HCT116 (cell line): ENCODE measurements at places on chromosomes 5 and 9. TPM values are rescaled to one million over a fixed set of nuclear protein-coding genes. Genes with fewer than 3 reads are reported as not detected.

DNA sequence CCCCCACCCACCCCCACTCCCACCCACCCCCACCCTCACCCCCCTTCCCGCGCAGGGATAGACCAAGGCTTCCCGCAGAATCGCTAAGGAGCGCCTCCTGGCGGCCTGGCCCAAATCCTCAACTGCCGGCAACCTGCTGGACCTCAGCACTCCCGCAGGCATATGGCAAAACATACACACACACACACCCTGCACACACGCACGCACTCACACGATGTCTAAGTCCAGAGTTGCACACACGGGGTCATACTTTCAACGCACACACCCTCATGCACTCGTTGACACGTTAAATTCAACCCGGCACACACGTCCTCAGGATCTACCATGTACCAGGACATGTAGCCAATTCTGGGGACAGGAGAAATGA lies 1.7 kb downstream of the CPLX2 start:
- DNase-seq, result no peak
- H3K27ac ChIP-seq, result no peak overlapping the region
- no peak overlapping the region for H3K4me3 ChIP-seq
- no peaks in the 10 kb centered on the region for H3K27me3 ChIP-seq
- H3K36me3 ChIP-seq, result no peaks in the 10 kb centered on the region

SH2D3C gene
- 1.3 TPM for total RNA-seq

DNA sequence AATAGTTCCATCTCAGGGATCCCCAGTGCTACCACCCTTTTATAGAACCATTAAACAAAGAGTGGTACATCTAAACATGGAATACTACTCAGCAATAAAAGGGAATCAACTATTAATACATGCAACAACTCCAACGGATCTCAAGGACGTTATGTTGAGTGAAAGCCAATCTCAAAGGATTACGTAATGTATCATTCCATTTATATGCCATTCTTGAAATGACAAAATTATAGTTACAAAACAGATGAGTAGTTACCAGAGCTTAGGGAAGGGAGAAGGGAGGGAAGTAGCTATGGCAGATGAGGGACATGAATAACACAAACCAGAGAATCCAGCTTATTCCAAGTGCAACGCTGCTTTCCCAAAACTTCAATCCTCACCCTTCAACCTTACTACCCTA lies 69.5 kb downstream of the ACTL7B start:
- no peaks in the 10 kb centered on the region for H3K27me3 ChIP-seq
- H3K27ac ChIP-seq, result no peak overlapping the region
- peaks cover 18% of the 10 kb centered on the region for H3K4me1 ChIP-seq
- DNase-seq, result no peak
- no peaks in the 10 kb centered on the region for H3K36me3 ChIP-seq

DNA sequence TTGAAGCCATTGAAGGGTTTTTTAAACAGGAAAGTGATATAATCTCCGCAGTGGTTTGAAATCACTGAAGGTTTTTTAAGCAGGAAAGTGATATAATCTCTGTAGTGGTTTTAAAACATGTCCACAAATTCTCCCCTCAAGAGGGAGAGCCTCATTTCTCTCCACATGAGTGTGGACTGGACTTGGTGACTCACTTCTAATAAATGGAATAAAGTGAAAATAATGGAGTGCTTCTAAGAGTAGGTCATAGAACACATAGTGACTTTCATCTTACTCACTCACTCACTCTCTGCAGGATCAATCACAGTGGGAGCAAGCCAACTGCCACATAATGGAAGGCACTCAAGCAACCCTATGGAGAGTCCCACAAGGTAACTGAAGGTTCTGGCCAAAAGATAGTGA lies 12.0 kb downstream of the CTNNAL1 start:
- H3K27ac ChIP-seq, result peak overlapping the region; percentile 73
- no peaks in the 10 kb centered on the region for H3K27me3 ChIP-seq
- peaks cover 25% of the 10 kb centered on the region for H3K4me1 ChIP-seq
- H3K36me3 ChIP-seq, result peaks cover 26% of the 10 kb centered on the region; the same call in 1 of the 2 replicates

- no peak overlapping the region for H3K4me3 ChIP-seq
- H3K27ac ChIP-seq, result no peak overlapping the region
- peak; percentile 33 for DNase-seq
- no peaks in the 10 kb centered on the region for H3K27me3 ChIP-seq
- no peaks in the 10 kb centered on the region for H3K4me1 ChIP-seq
Observed at GRCh38 chr9:108761655-108762347, 94.0 kb downstream of the ACTL7B start.
